NCI-H524 (cell line): ENCODE measurements at places on chromosomes 16 and 17.

GRCh38 chr16:50743581-50744225 lies 1.8 kb downstream of the CYLD start:
- no peak for DNase-seq

DNA sequence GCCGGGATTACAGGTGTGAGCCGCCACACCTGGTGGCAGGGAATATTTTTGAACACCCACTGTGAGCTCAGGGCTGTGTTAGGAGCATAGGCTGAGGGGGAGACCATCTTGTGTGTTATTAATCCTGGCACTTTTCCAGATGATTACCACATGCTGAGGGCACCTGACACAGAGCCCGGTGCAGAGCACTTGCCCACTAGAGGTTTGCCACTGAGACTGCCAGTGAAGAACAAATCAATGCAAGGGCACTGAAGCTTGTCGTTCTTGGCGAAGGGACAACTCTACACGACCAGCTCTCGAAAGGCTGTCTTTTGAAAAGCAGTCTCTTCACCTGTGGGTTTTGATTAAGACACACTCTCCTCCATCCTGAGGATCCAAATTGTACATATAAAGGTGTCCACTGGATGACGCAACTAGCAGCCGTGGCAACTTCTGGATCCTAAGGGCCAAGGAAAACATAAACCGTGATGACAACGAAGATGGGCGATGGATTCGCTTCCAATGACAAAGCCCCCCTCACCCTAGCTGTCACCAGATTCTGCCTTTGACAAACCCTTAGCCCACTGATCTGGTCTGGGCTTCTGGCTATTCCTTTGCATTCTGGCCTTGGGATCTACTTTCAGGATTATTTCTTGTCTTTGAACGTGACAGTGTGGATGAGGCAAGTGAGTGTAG lies 28.7 kb downstream of the WIPI1 start:
- peak; percentile 40 for DNase-seq

DNA sequence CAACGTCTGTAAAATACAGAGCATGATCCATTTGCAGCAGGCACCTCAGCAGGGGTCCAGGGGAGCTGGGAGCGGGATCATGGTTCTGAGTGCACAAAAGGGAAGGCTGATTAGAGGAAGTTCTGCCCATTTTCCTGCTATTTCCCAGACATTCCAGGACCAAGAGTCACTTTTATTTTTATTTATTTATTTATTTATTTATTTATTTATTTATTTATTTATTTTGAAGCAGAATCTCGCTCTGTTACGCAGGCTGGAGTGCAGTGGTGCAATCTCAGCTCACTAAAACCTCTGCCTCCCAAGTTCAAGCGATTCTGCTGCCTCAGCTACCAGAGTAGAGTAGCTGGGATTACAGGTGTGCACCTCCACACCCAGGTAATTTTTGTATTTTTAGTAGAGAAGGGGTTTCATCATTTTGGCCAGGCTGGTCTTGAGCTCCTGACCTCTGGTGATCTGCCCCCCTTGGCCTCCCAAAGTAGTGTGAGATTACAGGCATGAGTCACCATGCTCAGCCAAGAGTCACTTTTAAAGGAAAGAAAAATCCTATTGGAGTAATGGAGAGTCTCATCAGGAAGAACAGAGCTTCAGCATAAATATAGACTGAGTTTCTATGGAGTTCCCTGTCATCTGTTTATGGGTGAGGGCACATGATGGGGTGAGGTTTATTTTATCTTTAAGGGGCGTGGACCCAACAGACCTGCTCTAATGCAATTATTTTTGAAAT lies 355.2 kb downstream of the HAPSTR1 start:
- no peak for DNase-seq

DNA sequence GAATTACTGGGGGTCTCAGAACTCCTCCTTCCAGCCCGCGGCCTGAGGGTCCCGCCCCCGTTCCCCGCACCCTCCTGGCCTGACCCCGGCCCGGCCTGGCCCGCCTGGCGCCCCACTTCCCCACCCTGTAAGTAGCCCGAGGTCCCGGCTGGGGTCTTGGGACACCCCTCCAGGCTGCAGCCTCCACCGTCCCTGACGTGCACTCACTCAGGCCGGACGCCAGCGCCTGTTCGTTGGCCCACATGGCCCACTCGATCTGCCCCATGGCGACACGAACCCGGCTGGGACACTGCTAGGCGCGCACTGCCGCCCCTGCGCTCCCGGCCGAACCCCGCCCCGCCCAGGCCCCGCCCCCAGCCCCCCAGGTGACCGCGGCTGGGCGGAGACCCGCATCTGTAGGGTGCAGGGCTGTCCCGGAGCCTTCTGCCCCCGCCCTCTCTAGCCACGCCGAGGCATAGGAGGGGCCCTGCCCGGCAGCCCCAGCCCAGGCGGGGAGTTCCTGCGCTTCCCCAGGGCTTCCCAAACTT lies at the start of gene CYBA:
TSS of gene CYBA (minus strand) at position 305 of the 527 bp plus-strand sequence. CDS start at position 265, 40 bp downstream.
- no peak for DNase-seq

- no peak for DNase-seq
Measured at GRCh38 chr16:1348926-1349325, 2.8 kb downstream of the TSR3 start.

DNA sequence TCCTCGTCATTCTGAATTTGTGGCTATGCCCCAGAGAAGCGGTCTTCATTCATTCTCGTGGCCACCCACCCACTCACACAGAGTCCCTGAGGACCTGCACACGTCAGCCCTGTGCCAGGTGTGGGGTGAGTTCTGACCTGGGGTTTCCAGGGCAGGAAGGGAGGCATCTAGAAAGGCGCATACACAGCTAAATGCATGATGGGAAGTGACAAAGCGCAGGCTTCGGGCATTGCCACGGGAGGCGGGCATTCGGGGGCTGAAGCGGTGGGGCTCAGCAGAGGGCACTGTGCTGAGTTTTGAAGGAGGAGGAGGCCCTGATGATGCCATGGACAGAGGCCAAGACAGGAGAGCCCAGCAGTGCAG lies 10.9 kb downstream of the UBALD2 start:
- no peak for DNase-seq

GRCh38 chr16:1003391-1004347 lies 22.1 kb downstream of the SOX8 start:
- DNase-seq, result no peak

DNA sequence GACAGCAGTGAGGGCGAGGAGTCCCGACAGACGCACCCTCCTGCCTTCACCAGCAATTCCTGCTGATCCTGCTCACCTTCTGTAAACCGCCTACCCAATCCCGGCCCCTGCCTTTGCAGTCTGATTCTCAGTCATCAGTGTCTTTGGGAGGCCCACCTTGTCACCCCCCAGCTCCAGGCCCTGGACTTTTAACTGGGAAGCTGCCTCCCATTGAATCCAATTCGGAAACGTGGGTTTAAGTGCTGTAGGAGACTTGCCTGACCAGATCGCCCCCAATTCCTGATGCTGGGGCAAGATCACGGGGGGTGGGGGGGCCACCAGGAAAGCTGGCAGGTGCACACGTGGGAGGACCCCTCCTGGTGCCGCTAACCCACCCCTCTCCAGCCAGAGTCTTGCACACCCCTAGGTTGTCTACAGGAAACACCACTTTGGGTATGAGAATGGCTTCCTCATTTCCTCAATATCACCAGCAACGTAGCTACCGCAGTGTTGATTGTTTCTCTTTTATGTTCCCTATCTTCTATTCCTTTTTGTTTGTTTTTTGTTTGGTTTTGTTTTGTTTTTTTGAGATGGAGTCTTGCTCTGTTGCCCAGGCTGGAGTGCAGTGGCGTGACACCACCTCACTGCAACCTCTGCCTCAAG lies 46.6 kb upstream of the CMIP start:
- no peak for DNase-seq

GRCh38 chr16:74743668-74744299 lies 30.8 kb downstream of the FA2H start:
- DNase-seq, result no peak

DNA sequence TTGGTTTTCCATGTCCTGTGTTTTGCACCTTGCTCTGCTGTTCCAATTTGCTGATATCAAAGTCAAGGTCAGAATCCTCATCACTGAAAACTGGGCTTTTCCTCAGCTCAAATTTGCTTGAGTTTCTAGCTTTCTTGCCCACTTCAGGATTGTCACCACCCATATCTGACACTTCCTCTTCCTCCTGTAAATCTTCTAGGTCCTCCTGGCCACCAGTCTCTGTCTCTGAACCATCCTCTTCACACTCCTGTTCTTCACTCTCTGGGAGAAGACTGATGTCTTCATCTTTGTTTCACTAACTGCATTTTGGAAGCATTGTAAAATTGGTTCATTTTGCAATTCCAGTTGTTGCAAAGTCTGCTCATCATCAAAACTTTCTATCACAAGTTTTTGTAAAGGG lies 63.4 kb upstream of the RBL2 start:
- DNase-seq, result no peak

DNA sequence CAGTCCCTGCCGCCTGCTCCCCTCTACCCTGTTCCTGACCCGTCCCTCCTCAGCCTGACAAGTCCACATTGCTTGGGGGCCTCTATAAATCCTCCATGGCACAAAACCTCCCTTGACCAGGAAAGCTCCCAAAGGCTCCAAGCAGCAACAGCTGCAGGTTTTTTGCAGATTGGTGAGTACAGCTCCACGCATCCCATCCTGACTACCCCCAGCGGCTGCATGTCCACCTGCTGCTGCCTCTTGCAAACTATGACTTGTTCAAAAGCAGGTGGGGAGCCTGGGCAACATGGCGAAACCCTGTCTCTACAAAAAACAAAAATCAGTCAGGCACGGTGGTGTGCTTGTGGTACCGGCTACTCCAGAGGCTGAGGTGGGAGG lies 122.8 kb downstream of the ANKRD11 start:
- peak; percentile 76 for DNase-seq
